ENCODE measurements at places on chromosomes 11 and 22.
A peak's percentile ranks its signal among the peaks of the same experiment; 100 is the strongest.

DNA sequence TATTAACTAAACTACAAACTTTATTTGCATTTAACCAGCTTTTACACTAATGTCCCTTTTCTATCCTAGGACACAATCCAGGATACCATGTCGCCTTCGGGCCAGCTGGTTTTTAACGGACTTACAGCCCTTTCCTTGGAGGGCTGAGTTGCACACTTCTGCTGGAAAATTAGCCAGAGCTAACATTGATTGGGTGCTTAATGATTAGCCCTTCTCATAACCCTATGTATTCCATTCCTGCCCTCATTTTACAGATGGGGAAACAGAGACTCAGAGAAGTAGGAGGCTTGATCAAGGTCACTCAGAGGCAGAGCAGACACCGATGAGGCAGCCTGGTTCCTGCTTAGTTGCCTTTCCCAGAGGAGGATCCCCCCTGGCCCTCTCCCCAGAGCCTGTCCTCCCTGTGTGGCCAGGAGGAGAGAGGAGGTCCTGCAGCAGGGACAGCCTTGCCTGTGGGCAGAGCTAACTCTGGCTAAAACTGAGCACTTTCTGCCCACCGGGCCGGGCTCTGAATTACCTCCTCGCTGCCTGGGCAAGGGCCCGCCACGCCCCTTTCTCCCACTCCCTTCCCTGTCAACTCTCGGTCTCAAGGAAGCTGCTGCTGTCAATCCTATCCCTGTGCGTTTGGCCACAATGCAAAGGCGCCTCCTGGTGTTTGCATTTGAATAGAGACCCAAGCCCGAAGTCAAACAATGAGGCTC lies 59.6 kb upstream of the PAX6 start:
- DNase-seq = no peak

DNA sequence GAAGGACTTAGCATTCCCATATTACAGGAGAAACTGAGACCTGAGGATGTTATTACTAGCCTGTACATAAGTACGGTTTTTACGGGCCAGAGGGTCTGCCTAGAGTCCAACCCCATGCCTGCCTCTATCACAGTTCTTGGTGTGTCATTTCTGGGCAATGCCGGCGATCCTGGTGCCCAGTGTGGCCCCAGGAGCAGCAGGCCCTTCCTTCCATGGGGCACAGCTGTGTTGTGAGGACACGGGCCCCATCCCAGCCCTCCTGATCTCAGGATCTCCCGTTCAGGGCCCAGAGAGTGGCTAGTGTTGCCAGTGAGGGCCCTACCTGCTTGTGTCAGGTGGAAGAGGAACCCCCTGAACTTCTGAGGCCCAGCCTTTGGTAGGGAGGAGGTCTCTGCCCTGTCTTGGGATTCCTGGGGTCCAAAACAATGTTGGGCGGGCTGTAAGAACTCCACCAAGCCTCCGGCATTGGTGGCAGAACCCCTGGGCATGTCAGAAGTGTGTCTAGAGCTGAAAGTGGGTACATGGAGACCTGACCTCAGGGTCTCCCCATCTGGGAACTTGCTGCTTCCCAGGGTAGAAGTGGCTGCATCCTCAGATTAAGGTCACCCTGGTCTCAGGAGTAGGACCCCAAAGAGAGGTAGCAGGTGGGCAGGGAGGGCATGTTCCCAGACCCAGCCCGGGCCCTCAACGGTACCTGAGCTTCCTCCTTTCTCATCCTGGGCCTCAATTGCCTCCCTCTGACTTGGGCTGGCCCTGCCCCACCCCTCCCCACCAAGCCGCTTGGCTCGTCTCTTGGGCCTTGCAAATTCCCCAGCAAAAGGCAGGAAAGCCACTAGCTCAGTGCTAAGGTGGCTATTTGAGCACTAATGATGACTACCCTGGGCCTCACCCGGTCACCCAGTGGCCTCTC lies 74.6 kb upstream of the KCNQ1OT1 start:
- peak; percentile 15 for DNase-seq

GRCh38 chr11:3121416-3121815 lies 43.7 kb downstream of the OSBPL5 start:
- peak; percentile 17 for DNase-seq

- no peak for DNase-seq
Observed at GRCh38 chr22:27129266-27129665, 471.9 kb downstream of the MIAT start.

Data from tibial artery (tissue), 4 donors.